ENCODE measurements at places on chromosomes 2 and 18.

DNA sequence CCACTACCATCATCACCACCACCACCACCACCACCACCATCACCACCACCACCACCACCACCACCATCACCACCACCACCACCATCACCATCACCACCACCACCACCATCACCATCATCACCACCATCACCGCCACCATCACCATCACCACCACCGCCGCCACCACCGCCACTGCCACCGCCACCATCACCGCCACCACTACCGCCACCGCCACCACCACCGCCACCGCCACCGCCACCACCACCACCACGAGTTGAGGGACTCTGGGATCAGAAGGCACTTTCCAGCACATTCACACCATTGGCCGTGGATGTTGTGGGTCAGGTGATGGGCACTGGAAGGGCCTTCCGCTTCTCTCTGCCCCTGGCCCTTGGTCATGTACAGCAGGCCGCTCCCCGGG lies 48.8 kb downstream of the ODC1 start:
- DNase-seq: no peak

GRCh38 chr2:120488531-120488930 lies 142.6 kb downstream of the INHBB start:
- DNase-seq: no peak

DNA sequence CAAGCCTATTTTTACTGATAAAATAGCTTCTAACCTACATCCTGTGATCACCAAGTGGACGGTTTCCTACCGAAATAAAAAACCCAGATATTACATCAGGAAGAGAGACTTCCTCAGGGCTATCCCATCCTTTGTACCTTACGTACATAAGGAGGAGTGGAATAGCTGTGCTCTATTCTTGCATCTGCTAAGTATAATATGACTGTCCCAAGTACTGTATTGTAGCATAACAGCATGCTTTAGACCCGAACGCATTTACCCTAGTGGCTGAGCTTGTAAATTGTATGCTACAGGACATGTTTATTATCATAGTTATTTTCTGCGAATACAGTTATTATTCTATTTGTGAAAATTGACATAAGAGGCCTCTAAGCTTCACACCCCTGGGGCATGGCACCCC lies 302.4 kb downstream of the CLIP4 start:
- no peak for DNase-seq

DNA sequence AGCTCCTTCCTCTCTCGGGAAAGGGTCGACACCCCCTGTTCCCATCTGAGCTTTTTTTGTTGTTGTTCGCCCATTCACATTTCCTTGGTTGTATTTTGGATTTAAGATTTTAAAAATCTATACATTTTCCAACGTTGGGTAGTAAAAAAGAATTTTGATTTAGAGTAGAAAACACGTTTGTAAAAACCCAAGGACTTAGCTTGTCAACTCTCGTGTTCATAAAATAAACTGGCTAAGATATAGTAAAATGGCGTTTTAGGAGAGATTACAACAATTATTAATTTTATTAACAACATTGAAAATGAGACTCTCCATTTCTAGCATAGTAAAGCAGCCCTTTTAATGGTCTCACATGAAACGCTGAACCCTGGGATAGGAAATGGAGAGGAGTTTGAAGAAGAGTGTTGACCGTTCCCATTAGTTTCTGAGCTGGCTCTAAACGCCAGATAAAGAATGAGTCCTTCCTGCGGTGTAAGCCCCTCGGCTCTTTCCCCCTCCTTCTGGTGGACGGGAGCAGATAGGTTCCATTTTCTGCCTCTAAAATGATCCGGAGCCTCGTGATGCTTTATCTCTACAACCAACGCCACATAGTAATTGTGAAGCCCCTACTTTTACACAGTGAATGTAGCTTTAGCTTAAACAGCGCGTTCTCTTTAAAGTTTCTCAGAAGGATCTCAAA lies 24.0 kb upstream of the ZNF516 start:
- DNase-seq: no peak

GRCh38 chr2:39479696-39480095 lies 42.6 kb upstream of the MAP4K3 start:
- no peak for DNase-seq

DNA sequence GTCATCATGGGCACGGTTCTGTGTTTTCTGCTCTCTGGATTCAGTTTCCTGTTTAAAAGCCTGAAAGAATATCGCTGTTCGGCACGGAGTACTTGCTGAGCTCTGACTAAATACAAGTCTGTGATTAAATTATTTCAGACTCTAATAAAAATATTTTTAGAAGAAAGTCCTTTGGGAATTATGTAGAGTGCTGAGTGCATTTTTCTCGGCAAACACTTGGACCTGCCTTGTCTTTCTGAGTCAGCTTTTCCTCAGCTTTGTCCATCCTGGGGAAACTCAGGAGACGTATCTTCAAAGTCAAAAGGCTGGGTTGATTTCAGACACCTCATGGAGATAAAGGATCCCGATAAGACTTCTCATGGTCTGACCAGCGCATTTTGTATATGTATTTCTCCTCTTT lies 45.9 kb downstream of the IL1R2 start:
- no peak for DNase-seq

GRCh38 chr2:187051350-187051749 lies 202.4 kb upstream of the ZSWIM2 start:
- no peak for DNase-seq

DNA sequence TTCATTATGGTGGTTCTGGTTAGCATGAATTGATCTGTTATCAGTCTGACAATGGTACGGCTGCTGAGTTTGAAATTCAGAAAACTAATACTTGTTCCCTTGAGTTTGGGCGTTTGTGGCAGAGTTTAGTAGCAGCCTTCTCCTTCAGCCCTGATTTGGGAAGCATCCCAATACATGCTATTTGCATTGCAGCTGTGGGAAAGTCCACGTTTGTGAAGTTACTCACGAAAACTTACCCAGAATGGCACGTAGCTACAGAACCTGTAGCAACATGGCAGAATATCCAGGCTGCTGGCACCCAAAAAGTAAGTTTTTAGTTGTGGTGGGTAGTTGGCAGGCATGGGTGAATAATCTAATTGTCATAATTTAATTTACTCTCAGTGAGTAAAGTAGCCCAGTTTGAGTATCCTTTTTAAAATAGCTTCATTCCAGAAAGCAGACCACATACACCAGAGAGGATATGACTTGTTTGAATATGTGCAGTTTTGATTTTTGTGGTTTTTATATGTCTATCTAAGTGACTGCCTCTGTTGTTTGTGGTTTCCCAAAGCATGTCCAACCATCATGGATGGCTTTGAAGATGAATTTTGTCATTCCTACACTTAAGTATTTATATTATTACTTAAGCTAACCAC lies 12.2 kb downstream of the DGUOK start:
- no peak for DNase-seq

DNA sequence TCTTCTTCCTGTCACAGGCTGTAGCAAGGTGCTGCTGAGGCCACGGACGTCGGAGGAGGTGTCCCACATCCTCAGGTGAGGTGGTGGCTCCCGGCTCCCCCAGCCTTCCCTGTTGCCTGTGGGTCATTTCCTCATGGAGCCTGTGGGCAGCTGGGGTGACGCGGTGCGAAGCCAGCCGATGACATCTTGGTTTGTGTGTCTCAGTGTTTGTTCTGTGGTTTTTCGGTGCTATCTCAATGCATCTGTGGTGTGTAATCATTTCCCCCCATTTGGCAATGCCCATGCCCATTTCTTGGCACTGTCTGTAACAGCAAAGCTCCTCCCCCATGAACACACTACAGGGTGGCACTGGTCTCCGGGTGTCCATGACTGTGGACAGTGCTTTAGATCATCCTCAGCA lies 6.6 kb downstream of the D2HGDH start:
- no peak for DNase-seq

DNA sequence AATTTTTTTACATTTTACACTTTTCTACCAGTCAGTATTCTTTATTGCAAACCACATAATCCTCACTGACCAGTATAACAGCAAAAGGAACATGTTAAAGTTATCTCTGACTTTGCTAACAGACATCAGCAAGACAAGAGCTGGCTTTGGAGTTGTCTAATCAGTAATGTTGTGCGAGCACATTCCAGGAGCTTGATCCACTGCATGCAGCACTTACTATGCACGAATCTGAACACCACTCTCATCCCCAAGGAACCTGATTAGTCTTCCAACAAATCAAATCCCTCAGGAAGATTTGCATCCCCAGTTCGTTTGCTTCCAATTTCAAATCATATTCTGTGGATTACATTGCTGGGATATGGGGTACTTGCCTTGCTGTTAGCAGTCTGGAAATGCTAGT lies 269.3 kb upstream of the EPC2 start:
- no peak for DNase-seq

- no peak for DNase-seq
Observed at GRCh38 chr18:36692921-36693332, 135.9 kb downstream of the TPGS2 start.

GRCh38 chr2:48174503-48174902 lies 268.2 kb upstream of the FBXO11 start:
- DNase-seq: no peak

- DNase-seq: no peak
Observed at GRCh38 chr18:64127172-64127571, 21.7 kb downstream of the LINC00305 start.

DNA sequence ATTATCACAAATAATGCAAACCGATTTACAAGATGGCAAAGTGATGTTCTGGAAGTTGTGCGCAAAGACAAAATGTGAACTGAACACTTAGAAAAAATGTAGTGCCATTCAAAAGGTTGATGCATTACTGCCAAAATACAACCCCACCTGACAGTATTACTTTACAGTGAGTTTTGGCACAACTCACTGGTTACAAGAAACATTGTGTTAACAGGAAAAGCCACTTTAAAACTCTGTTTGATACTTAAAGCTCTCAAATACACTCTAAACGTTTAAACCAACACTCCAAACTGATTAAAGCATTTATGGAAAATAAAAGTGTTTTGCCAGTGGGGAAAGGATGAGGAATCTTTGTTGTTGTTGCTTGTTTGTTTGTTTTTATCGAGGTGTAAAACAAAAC lies 173.4 kb upstream of the SATB2 start:
- DNase-seq: no peak

DNA sequence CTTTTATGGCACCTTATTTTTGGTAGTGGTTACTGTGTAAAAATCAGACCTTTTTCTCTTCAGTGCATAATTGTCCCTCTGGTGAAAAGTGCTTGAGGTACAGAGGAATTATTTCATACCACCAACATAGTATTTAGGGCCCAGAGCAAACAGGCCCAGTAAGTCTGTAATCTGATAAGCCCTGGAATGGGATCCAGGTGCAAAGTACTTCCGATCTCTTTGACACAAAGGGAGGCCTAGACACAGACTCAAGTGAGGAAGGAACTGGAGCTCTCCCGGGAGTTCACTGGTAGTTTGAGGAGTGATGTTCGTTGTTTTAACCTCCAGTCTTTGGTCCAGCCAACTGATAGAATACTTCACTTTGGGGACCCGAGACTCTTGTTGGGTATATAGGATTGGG lies 57.4 kb downstream of the RAB31 start:
- DNase-seq: no peak

DNA sequence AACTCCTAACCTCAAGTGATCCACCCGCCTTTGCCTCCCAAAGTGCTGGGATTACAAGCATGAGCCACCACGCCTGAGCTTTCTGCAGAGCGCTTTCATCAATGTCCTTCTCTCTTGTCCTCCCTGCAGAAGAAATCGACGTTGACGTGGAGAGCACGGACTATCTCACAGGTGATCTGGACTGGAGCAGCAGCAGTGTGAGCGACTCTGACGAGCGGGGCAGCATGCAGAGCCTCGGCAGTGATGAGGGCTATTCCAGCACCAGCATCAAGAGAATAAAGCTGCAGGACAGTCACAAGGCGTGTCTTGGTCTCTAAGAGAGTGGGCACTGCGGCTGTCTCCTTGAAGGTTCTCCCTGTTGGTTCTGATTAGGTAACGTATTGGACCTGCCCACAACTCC lies 23.1 kb downstream of the MXD1 start:
- no peak for DNase-seq

- no peak for DNase-seq
Observed at GRCh38 chr18:24198461-24198860, 59.6 kb downstream of the CABYR start.

DNA sequence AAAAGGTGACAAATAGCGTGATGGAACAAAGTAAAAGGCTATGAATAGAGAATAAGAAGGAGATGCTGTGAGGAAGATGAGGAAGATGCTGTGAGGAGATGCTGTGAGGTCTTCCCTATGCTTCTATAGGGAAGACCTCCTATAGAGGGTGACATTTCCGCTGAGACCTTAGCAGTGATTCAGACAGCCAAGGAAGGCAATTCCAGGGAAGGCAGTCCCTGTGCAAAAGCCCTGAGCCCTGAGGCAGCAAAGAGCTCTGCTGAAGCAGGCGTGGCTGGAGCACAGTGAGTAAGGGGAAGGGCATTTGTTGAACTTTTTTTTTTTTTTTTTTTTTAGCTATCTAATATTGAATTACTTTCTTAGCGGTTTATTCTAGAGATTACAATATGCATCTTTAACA lies 142.7 kb upstream of the FOSL2 start:
- no peak for DNase-seq

GRCh38 chr18:48407358-48407757 lies 1.8 kb downstream of the ZBTB7C start:
- no peak for DNase-seq

GRCh38 chr2:237435844-237436587 lies 22.1 kb upstream of the COL6A3 start:
- no peak for DNase-seq

DNA sequence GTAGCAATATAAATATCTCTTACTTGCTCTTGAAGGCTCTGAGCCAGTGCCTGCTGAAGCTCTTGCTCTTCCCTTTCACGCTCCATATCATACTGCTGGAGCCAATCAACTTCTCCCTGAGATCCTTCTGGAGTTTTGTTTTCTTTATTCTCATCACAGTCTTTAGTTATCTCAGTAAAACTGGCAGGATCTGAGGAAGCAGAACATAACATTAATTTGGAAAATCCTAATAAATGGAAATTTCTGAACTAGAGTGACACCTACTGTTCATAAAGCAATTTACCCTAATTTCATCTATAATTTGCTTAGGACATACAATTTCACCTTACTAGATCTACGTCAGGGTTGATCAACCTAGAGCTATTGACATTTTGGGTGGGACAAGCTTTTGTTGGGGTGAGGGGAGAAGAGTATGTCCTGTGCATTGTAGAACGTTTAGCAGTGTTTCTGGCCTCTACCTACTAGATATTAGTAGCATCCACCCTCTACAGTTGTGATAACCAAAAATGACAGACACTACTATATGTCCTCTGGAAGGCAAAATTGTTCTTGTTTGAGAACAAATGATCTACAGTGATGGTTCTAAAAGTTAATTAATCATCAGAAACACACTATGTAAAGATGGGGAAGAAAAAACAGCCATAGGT lies 47.2 kb downstream of the VIL1 start:
- DNase-seq: no peak

- DNase-seq: no peak
Observed at GRCh38 chr2:235727174-235727573, 233.3 kb downstream of the AGAP1 start.

DNA sequence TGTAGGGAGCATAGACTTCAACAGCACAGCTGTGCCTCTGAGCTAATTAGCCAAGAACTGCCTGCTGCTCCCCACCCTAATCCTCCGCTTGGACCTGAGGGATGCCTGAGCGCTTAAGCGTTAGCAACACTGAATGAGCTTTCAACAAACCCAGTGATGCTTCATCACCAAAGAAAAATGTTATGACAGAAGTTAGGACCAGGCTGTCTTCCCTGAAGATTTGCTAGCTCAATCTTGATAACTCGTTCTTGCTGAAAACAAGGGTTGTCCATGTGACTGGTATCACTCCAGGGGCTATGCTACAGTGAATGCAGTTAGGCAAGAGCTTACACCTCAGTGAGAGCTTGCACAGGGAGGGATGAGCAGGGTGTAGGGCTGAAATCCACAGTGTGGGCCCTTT lies 190.7 kb upstream of the SIX2 start:
- DNase-seq: no peak

GRCh38 chr2:10352361-10352760 lies 49.7 kb downstream of the HPCAL1 start:
- no peak for DNase-seq
